ENCODE measurements at places on chromosomes 16 and 17.

- DNase-seq: peak; percentile 37
These were observed 28.6 kb upstream of the NUDT16L1 start for GRCh38 chr16:4664538-4665418.

DNA sequence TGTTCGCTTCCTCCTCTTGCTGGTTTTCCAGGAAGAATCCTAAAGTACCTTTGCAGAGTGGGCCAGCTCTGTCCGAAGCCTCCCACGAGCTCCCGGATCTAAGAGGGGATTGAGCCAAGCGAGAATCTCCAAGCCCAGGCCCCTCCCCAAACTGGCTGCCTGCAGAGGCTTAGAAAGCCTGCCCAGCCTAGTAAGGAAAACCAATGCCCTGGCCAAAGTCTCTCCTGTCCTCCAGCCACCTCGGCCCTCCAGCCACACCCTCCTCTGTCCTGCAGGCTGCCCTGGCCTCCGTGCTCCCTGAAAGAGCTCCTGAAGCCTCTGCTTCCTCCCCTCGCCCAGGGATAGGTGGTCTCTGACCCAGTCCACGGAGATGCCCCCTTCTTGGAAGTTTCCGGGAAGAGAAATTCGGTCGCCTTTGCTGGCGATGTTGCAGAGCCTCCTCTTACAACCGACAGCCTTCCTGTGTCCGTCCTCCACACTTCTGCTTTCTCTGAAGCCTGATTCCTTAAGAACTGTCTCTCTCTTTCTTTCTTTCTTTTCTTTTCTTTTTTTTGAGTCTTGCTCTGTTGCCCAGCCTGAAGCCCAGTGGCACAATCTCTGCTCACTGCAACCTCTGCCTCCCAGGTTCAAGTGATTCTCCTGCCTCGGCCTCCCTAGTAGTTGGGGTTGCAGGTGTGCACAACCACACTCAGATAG, 54.9 kb upstream of the TOB1 start:
- no peak for DNase-seq

- DNase-seq: no peak
These were observed 22.2 kb upstream of the MAP3K14 start for GRCh38 chr17:45338996-45339535.

- DNase-seq: no peak
These were observed 5.2 kb downstream of the PDP2 start for GRCh38 chr16:66885491-66885890.

GRCh38 chr17:57918017-57918895, 37.0 kb downstream of the CUEDC1 start:
- no peak for DNase-seq

- no peak for DNase-seq
These were observed 45.8 kb downstream of the VPS35L start for GRCh38 chr16:19601083-19601976.

DNA sequence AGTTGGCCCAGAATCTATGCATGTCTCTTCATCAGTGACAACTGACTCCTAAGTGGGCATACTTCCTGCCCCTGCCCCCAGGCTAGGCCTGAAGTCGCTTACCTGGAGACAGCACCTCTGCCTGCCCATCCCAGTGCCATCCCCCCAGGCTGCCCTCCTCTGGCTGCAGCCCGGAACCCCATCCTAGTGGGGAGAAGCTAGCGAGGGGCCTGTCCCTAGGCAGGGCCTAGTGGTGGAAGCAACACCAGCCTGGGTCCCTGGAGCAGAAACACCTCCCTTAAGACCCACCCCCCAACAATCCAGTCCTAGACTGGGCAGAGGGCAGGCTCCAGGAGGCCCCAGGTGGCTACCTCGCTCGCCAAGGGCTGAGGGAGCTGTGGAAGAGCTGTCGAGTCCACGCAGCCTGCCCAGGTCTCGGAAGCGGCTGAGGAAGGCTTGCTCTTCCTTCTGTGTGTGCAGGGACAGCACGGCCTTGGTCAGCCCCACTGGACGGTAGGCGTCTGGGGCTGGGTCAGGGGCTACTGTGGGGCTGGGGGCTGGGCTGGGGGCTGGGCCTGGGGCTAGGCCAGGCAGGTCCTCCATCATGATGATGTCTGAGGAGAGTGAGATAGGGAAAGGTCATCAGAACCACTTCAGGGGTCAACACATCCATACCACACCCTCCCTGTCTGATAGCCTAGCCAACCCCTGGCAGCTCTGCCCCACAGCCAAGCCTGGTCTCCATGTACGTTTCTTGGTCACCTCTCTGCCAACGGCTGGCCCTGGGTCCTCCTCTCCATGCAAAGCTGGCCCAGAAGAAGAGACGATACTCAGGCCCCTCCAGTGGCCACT, 7.6 kb downstream of the PER1 start:
- no peak for DNase-seq

- DNase-seq: peak; percentile 51
These were observed 576 bp downstream of the EPOP start for GRCh38 chr17:38674014-38674748.

GRCh38 chr17:61294286-61294685, 105.4 kb upstream of the TBX2 start:
- DNase-seq: no peak

DNA sequence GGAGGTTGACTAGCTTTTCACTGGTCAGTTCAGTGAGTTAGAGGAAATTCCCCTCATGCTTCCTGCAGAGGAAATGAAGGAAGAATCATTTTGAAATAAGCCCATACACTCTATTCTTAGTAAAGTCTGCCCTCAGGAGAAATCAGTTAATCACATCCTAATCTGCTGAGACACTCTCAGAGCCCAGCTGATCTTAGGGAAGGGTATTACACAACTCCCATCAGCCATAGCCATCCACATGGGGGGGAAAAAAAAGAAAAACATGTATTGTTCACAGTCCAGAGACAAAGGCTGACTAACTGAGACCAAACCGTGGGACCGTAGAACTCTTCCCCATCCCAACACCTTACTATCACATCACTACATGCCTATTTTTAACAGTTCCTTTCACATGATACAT, 722.3 kb downstream of the CDH8 start:
- no peak for DNase-seq

DNA sequence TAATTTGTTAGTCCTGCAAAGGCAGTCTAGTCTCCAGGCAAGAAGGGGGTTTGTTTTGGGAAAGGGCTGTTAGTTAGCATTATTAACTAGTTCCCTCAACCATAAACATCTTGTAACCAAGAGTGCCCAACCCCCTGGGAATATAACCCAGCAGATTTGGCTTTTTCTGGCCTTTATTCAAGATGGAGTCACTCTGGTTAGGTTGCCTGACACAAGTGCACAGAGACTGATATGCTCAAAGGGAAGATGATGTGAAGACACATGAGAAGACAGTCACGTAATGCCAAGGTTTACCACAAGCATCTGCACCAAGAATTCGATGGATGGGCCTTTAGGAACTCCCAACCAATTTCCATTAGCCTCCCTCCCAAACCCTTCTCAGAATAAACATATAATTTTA, 3.9 kb upstream of the SCPEP1 start:
- DNase-seq: no peak

DNA sequence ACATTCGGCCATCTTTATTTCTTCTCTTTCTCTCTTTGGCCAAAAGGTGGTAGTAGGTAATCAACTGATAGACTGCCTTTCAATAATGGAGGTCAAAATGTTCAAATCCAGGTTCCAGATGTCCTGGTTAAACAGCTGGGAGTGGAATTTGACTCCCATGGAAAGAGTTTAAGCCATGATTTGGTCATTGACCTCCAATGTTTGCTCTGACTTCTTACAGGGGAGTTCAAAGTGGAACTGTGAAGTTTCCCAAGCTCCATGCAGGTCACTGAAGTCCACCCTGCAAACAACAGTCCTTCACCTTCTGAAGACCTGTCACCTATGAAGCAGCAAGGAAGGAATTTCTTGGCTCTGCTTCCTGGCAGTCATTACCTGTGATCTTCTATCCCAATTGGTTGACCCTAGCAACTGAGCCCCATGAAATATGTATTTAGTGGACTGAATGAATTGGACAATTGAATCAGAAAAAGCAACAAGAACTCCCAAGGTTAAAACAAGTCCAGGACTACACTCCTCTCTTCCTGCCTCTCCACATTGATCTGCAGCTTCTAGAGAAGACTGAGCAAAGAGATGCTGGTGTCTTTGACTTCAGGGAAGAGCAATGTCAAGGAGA, 28.0 kb upstream of the SOX9 start:
- no peak for DNase-seq

DNA sequence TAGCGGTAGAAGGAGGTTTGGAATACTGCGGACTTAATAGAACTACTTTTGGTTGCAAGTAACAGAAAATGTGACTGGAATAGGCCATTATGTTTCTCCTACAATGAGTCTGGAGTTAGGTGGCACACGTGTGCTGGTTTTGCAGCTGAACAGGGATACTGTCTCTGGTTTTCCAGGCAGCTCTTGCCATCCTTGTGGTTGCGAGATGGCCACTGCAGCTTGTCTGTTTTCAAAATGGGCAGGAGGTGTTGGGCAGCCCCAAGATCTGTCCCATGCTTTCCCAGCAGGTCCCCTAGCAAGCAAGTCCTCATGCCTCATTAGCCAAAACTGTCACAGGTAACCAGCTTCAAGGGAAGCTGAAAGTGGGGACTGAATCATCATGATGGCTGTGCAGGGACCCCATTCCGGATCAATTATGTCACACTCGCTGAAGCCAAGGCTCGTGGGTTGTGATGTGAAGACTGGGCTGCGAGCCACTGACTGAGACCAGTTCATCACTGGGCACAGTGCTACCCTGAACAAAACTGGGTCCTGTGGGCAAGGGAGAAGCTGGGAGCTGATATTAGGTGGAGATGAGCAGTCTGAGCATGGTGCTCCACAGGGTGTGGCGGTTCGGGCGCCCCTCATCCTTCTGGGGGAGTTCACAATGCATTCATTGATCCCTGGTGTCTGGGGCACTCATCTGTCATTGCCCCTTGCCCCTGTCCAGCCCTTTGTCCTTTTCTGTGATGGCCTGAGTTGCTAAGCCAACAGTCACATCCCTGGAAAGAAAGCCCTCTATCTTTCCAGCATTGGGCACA, 82.1 kb downstream of the KSR1 start:
- no peak for DNase-seq

DNA sequence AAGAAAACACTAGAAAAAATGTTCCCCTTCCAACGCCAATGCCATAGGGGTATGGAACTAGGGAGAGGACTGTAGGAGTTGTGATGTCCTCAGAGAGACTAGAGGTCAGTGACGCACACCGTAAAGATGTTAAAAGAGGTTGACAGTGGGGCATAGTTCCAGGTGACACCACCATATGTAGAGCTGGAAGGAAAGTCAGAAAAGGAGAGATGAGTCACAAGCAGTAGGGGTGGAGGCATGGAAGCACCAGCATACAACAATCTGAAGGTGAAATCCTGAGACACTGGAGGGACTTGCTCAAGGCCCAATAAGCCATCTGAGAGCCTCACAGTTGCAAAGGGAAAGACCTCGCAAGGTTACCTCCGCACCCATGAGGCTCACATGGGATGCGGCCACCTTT, 76.0 kb downstream of the ZNF18 start:
- no peak for DNase-seq

- DNase-seq: no peak
These were observed 64.7 kb downstream of the CDK12 start for GRCh38 chr17:39525801-39526506.

GRCh38 chr16:87648698-87649487, 46.6 kb downstream of the JPH3 start:
- DNase-seq: no peak

DNA sequence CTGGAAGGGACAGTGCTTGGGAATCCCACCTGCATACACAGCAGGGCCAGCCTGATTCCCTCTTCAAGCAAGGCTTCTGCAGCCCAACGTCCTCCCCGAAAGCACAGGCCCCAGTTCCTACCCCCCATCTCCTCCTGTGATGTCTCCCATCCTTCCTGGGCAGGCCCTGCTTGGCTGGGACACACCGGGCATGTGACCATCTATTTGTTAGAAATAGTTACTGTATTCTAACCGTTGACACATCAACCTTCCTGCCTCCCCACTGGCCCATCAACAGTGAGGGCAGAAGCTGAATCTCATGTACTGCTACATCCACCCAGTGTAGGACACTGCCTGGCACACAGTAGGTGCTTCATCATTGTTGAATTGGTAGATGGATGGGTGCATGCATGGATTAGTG, 10.7 kb downstream of the PRR29 start:
- no peak for DNase-seq

DNA sequence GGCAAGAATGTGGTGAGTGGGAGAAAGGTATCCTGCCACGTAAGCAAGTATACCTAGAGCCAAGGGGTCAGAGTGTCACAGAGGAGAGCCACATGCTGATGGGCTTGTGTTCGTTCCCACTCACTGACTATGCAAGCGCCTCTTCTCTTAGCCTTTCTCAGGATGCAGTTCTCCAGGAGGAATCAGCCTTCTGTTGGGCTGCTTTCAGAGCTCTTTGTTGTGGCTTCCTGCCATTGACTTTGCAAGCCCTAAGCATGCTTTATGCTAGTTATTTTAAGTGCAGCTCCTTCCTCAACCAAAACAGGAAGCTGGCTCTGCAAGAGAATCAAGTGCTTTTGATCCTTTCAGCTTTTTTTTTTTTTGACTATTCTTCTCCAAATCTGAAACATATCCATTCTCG, 66.6 kb downstream of the SIAH1 start:
- DNase-seq: no peak

DNA sequence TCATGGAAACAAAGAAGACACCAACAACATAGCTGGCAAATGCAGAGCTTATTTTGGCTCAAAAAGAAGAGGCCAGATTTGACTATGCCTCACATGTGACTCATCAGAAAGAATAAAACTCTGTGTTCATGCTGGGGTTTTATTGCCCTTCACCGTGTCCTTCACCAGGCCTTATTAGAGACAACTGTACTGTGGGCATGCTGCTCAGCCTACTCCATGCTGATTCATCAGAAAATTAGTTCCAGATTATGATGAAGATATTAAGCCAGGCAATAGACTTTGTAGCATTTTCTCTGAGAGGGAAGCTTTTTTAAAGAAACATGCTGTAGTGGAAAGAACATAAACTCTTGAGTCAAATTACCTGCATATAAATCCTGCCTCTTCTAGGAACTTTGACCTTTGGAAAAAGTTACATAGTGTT, 89.8 kb downstream of the CYB561 start:
- DNase-seq: no peak

DNA sequence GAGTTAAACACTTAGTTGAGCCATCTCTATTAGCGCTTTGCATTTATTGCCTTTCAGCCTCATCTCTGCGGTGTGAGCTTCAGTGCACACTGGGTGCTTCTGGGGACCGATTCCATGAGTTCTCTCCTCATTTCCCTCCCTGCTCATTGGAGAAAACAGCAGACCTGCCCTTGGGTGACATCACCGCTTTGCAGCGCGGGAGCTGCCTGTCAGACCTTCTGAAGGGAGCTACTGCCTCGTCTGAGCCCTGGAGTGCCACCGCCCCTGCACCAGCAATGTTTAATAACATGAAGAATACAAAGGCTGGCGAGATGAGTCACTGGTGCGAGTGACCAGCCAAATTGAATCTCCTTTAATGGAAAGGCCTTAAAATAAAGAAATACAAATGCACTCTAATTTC, 30.2 kb upstream of the CPPED1 start:
- no peak for DNase-seq

- peak; percentile 45 for DNase-seq
These were observed 970 bp upstream of the TRAF7 start for GRCh38 chr16:2154533-2155090.

- no peak for DNase-seq
These were observed 74.2 kb downstream of the CYTH1 start for GRCh38 chr17:78707923-78708322.

- no peak for DNase-seq
These were observed 17.5 kb downstream of the TRIM25 start for GRCh38 chr17:56896217-56896967.

- DNase-seq: no peak
These were observed 22.7 kb downstream of the GINS3 start for GRCh38 chr16:58415003-58415402.

- peak; percentile 65 for DNase-seq
These were observed 5.4 kb downstream of the MYO1C start for GRCh38 chr17:1486802-1487695.

GRCh38 chr17:59175076-59175475, 19.5 kb downstream of the PRR11 start:
- DNase-seq: no peak

Measured in stimulated activated CD4-positive, alpha-beta T cell treated with anti-CD3 and anti-CD28 coated beads, Interleukin-12 subunit alpha, Interleukin-12 subunit beta, amount 100 ng/mL, for 4 hours (primary cell).